AG10803 (cell line): ENCODE measurements at places on chromosomes 5 and 9.

- DNase-seq = no peak
Observed at GRCh38 chr5:2006971-2007291, 124.2 kb upstream of the IRX4 start.

GRCh38 chr9:92726971-92727715 is 37.5 kb downstream of the BICD2 start:
- DNase-seq = no peak

DNA sequence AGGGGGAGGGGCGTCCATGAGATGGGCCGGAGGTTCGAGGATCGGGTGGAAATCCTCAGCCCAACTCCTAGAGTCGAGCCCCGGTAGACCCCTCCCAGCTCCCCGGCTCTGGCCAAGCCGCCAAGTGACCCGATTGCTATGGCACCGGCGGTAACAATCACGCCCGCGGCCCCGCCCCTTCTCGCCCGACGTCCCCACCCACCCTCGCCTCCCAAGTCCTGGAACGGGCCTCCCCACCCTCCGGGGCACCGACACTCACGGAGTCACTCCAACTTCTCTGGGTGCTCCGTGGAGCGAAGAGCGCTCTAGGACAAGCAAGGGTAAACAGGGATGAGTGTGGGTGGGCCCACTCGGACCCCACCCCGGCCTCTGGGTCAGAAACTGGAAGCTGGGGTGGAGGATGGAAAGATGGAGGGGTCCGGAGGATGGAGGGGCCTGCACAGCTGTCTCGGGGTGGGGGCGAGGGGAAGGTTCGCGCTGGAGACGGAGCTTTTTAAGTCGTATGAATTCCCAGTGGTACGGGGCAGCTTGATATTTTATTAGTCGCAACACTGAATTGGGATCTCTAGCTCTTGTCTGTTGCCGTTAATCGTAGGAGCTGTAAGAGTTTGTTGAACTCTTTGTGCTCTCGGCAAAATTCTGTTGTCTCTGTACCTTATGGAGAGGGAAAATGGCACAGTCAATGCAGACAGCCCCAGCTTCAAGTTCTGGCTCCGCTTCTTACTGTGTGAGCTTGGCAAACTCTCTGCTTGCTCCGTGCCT is at the start of gene SPACA9:
Gene SPACA9, plus strand, starts transcription at position 204 of the 762 bp plus-strand sequence. CDS start 5,050 bp downstream, outside the sequence.
- DNase-seq = peak; percentile 64

GRCh38 chr5:138625134-138625533 is 49.9 kb upstream of the HSPA9 start:
- DNase-seq = no peak

DNA sequence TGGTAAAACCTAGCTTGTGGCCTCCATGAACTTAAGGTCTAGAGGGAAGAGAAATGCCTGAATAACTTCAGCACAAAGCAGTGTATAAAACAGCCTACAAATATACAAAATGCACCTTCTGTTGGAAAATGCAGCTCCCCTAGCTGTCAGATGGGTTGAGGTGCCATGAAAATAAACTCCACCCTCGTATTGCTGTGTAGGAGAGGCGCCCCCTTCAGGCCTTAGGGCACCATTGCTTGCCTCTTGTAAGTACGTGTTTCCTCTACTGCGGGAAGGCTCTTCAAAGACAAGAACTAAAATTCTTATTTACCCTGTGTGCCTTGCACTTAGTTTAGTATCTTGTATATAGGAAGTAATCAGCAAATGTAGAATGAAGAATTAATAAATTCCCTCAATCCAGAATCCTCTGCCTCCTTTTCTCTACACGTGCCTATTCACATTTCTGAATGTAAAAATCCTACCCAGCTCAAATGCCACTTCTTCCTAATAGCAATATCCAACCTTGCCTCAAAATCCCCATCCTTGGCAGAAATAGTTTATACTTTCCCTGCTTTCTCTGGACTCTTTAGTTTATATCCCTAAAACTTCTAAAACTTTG is 393.7 kb upstream of the PDE4D start:
- peak; percentile 22 for DNase-seq

- DNase-seq = no peak
Observed at GRCh38 chr5:135489466-135490244, 37.5 kb upstream of the TIFAB start.

- peak; percentile 75 for DNase-seq
Observed at GRCh38 chr9:4680750-4681149, 1.4 kb downstream of the CDC37L1 start.

GRCh38 chr5:134371834-134372340 is 518 bp downstream of the UBE2B start:
- peak; percentile 32 for DNase-seq

- peak; percentile 11 for DNase-seq
Observed at GRCh38 chr5:68332556-68332955, 117.0 kb downstream of the PIK3R1 start.

- DNase-seq = peak; percentile 7
Observed at GRCh38 chr9:33315371-33315770, 25.1 kb downstream of the NFX1 start.

- no peak for DNase-seq
Observed at GRCh38 chr9:126327006-126327713, 531 bp downstream of the MVB12B start.
